HL-60 (cell line): ENCODE measurements at places on chromosomes 6 and 20.

GRCh38 chr20:15146948-15147347, 809.5 kb upstream of the FLRT3 start:
- no peak for DNase-seq

DNA sequence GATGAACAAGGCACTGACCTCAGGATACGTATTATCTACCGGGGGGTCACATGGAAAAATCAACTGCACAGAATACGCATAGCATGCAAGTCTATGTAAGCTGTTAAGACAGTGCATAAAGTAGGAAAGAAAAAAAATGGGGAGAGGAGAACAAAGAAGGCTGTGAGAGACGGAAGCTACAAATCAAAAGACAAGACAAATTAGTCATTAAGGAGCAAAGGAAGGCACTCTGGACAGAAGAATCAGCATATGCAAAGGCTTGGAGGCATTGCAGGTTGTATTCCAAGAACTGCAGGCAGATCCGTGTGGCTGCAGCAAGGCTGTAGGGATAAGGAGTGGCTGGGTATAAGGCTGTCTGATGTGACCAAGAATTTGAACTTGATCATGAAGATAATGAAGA, 89.0 kb downstream of the NRSN1 start:
- no peak for DNase-seq

DNA sequence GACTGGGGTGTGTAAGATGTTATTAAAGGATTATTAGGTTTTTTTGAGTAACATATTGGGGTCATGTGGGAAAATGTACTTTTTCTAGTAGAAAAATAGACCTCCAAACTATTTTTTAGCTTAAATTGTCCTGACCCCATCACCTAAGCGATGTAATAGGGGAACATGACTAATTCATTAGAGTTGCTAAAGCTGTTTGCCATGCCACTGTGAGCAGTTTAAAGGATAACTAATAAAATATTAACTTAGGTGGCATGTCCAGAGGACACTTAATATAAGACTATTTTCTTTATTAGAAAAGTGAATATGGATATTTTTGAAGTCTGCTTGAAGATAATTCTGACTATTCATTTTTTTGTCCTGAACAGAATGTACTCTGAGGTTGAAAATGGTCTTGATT, 545.9 kb upstream of the BTBD3 start:
- no peak for DNase-seq

- DNase-seq, result no peak
Observed at GRCh38 chr6:44837741-44838140, 450.2 kb downstream of the CDC5L start.

DNA sequence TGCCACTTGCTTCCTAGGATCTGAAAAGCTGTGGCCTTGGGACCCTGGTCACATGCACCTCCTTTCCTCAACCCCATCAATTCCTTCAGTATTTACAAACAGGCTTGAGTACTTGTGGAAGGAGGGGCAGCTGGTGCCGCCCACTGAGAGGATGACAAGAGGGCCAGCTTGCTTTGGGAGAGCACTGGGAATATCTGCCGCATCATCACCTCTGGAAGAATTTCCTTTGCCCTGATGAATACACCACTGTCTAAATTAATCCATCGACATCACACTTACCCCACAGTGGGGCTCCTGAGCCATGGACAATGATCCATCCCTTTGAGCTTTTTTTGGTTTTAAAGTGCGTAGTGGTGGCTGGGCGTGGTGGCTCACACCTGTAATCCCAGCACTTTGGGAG, 25.9 kb downstream of the TBC1D20 start:
- DNase-seq, result no peak

DNA sequence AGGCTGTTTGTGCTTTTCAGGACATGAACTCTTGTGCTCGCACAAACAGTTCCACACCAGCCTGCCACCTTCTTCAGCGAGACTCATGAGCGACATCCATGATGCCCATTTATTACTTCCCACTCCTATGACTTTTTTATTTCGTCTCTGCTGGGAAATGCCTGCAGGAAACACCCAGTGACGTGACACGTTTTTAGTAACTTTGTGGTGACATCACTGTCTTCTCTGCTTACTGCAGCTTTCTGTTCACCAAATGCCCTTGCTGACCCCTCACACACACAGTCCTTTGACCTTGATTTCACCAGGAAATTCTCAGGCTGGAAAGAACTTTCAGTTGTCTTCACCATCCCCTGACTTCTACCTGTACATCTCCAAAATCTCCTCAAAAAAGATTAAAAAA, 8.9 kb downstream of the TRIM40 start:
- DNase-seq, result no peak

GRCh38 chr20:51319522-51319921, 223.0 kb downstream of the NFATC2 start:
- DNase-seq, result no peak

DNA sequence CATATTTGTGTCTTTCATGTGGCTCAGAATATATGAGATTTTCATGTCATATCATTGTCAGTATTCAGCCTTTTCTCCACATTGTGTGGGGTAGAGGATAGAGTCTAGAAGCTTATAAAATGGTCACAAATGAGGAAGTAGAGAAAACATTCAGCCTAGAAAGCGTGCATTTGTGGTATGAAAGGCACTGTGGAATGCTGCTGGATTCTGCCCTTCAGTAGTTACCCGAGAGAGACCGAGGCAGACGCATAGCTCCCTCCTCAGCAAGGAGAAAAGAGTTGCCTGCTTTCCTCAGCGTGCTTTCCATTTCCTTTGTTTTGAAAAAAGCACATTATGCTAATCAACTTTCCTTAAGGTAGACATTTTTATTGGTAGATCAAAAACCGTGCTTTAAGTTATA, 28.7 kb downstream of the MYB start:
- DNase-seq, result peak; percentile 60

- DNase-seq, result no peak
Observed at GRCh38 chr6:11538819-11539468, 1.4 kb downstream of the TMEM170B start.

DNA sequence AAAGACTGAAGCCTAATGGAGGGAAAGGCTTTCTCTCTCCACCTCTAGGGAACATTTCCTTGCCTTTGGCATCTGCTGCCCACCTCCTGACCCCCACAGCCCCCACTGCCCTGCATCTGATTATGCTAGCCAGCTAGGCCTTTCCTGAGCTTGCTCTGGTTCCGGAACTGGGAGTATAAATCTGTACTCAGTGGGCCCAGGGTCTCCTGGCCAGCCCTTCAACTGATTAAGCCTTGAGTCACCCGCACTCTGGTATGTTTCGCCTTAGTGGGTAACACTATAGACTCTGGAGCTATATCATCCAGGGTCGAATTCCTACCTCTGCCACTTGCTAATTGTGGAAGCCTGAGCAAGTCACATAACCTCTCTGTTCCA, 45.6 kb upstream of the RIPOR2 start:
- no peak for DNase-seq

GRCh38 chr6:155219858-155220301, 43.9 kb upstream of the CLDN20 start:
- no peak for DNase-seq

GRCh38 chr6:46674410-46674809, 13.3 kb upstream of the TDRD6 start:
- no peak for DNase-seq

GRCh38 chr6:43871933-43872332, 101.9 kb downstream of the VEGFA start:
- no peak for DNase-seq

DNA sequence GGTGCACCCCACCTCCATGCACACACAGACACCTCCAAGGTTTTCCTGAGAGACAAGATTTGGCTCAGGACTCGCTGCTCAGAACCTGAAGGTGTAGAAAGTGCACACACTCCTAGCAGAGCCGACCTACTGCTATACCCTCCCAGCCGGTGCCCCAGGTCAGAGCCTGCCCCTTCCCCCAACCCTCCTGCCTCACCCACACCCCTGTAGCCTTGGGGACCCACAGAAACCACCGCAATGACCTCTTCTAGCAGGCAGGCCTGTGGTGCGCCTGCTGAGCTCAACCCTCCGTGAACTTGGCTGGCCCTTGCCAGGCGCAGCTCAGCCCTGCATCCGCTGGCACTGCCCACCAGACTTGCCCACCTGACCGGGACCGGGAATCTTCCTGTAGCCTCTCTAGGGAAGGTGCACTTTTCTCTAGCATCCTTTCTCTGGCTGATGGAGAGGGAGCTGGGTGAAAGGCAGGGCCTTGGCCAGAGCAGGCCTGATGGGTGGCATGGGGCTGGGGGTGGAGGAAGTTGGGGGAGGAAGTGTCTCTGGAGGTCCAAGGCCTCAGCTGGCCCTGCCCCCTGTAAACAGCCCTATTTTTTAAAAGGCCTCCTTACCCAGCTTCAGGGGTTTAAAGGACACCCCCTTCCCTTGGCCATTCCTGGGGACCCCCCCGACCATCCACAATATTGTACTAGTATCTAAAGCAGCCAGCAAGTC, 36.9 kb upstream of the SLCO4A1 start:
- DNase-seq, result peak; percentile 54

GRCh38 chr6:29647927-29648642, 8.8 kb upstream of the MOG start:
- DNase-seq, result no peak

GRCh38 chr6:121851056-121851455, 415.6 kb downstream of the GJA1 start:
- DNase-seq, result no peak

- DNase-seq, result no peak
Observed at GRCh38 chr20:59932616-59933295, 681 bp downstream of the SYCP2 start.

DNA sequence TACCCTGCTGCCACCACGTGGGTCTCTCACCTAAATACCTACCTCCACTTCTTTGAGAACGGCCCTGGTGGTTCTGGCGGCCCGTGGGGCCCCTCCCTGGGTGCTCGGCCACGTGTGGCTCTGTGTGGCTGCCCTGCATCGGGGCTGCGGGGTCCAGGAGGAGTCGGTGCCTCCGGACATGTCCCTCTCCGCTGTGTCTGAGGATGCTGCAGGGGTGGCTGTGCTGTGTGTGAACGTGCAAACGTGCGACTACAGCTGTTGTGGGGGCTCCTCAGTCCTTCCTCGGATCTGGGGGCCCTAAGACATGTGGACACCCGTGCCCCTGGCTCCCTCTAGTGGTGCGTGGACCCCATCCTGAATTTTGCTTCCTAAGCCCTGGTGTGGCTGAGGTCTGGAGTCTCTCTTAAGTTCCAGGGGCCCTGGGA, 691.8 kb downstream of the QKI start:
- DNase-seq, result no peak

DNA sequence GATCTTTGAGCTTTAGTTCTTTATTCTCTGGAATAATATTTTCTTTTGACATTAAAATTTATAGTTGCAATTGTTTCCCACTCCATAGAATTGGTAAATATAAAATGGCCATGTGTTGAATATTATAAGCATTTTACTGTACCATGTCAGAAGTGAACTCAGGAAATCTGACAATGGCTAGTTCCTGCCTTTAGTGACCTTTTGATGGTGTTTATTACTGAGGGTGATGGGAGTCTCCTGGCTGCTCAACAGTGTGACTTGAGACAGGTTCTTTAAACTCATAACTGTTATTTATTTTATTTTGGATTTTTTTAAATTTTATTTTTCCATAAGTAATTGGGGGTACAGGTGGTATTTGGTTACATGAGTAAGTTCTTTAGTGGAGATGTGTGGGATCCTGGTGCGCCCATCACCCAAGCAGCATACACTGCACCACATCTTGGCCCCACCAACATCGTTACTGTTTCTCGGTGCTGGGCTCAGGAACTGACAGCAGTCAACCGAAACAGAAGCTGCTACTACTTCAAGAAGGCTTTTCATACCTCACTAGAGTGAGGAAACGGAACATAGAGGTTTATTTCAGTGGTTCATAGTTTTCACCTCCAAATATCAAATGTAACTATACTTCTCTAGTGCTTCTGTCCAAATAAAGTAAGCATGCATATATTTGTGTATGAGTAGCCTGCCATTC, 90.4 kb downstream of the PLEKHG1 start:
- no peak for DNase-seq

GRCh38 chr6:30238178-30238795, 25.1 kb upstream of the TRIM26 start:
- no peak for DNase-seq

GRCh38 chr6:47097092-47097945, 55.2 kb upstream of the ADGRF1 start:
- peak; percentile 67 for DNase-seq

GRCh38 chr6:134175532-134176263, 123.3 kb upstream of the SLC2A12 start:
- DNase-seq, result peak; percentile 40

GRCh38 chr6:126034656-126035055, 48.3 kb downstream of the TRMT11 start:
- DNase-seq, result no peak

DNA sequence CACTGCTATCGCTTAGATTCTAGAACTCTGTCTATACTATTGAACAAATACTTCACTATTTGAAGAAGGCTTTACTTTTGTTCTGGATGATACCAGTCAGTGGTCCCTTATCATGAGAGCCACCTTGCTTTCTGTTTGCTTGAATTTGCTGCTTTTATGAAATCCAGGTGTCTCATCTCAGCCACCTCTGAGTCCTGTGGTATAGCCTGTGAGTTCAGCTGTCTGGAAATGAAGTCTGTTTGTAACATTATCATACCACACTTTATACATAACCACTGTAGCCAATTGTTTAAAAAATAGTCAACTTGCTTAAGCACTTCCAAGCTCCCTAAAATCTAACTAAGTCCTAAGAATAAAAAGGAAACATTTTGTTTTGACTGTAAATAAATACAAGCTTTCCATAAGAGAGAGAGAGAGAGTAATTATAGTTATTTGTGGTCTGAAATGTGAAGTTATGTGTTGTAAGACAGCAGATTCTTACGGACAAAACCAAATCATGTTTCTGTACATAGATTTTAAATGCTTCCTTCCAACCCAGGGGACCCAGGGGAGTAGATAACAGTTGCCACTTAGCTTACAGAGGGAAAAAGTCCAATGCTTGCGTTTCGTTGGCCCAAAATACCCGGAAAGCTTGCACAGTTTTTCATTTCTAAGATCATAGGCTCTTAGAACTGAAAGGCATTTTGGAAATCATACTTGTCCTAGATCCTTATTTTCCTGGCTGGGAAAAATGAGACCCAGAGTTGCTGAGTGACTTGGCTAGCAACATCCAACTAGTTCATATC, 1107.8 kb upstream of the FLRT3 start:
- no peak for DNase-seq

DNA sequence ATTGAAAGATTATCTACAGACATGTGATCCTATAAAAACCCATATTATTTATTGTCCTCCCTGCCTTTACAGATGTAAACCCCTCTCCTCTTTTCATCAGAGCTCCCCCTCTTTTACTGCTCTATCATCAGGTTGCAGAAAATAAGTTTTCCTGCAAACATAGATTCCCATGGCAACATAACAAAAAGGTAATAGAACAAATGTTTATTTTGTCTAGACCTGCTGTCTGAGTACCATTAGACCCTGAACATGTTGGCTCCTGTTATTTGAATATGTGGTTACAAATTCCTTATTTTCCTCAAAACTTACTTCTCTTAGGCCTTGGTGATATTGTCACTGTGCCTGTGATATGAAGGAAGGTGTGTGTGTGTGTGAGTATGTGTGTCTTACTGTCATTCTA, 11.5 kb downstream of the MAPK14 start:
- no peak for DNase-seq

DNA sequence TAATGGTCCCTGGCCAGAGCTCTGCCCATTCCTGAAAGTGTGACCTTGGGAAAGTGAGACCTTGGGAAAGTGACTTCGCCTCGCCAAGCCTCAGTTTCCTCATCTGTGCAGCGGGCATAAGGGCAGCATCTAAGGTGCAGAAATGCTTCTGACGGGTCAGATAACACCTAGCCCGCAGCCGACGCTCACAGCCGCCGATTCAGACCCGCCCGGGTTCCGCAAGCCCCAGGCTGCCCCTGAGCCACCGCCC, 486 bp downstream of the FKBP1A start:
- DNase-seq, result no peak

- no peak for DNase-seq
Observed at GRCh38 chr6:57109880-57110279, 19.9 kb downstream of the ZNF451 start.

GRCh38 chr20:5551621-5552020, 198.6 kb upstream of the SHLD1 start:
- no peak for DNase-seq
